Daoy (cell line): ENCODE measurements at places on chromosomes 5 and 9. TPM values are rescaled to one million over a fixed set of nuclear protein-coding genes. Genes with fewer than 3 reads are reported as not detected.

DNA sequence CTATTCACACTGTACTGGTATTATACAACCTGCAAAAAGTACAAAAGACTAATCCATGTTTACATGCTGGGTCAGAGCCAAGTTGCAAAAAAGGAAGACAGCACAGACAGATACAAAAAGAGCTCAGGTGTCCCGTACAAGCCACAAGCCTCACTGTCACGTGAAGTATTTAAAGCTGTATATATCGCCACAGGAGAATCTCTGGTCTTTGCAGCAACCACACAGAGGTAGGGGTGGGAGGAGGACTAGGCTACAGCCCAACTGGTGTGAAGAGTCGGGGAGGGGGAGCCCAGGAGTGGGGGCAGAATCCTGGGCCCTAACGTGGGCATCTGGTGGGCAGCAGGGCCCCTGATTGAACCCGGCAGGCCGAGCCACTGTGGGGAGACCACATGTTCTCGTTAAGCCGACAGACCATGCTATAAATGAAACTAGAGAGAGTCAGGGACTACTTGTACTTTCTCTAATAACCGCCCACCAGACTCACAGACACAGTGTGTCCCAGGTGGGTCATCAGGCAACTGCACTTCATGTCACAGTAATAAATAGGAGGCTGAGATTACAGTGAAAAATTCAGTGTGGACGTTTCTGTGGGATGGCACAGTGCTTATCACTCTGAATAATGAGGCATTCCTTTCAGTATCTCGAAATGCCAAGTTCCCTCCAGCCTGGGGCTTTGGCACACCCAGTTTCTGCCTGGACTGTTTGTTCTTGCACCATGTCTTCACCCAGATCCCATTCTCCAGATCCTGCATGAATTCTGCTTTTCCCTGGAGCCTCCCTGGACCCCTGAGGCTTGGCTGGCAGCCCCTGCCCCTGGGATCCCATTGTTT, 79.3 kb upstream of the SH3PXD2B start:
- DNase-seq: no peak

- peak; percentile 92 for DNase-seq
Observed at GRCh38 chr9:2281031-2281802, 266.1 kb downstream of the SMARCA2 start.

GRCh38 chr5:71573591-71573990, 13.5 kb upstream of the MCCC2 start:
- no peak for DNase-seq

- no peak for DNase-seq
Observed at GRCh38 chr9:113721856-113722255, 154.3 kb upstream of the ZNF618 start.

GRCh38 chr9:136857166-136857565, 5.0 kb downstream of the MAMDC4 start:
- DNase-seq: no peak

DNA sequence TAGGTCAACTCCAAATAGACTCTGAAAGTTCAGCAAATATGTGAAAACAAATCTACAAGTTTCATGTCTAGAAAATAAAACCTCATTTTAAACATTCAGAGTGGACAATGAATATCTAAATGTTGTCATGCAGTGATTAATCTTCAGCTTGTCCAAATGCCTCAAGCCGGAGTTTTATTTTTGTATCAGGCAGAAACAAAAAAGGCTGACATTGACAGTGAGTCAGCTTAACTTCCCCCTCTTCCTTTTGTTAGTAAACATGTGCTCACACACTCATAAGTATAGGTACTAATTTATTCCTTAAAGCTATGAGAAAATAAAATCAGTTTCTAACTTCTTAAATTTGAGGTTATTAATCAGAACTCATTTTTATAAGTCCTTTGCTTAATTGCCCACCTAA, 467.9 kb upstream of the DAB2 start:
- DNase-seq: no peak

DNA sequence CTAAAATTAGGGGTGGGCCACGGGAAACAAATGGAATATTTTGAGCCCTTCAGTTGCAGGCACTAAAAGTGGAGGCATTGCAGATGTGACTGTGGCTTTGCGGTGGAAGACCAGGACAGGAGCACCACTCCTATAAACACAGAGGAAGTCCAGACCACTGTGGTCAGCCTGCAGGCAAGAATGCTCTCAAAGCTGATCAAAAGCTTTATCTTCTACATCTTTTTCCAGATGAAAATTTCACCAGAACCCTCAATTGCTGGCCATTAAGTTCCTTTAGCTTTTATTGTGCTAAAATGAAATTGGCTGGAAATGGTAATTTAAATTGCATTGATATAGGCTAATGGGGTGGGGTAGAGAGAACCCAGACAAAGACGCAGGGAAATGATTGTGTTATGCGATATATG, 208.8 kb downstream of the ERCC6L2 start:
- no peak for DNase-seq

GRCh38 chr9:126389992-126390391, 63.4 kb downstream of the MVB12B start:
- no peak for DNase-seq

DNA sequence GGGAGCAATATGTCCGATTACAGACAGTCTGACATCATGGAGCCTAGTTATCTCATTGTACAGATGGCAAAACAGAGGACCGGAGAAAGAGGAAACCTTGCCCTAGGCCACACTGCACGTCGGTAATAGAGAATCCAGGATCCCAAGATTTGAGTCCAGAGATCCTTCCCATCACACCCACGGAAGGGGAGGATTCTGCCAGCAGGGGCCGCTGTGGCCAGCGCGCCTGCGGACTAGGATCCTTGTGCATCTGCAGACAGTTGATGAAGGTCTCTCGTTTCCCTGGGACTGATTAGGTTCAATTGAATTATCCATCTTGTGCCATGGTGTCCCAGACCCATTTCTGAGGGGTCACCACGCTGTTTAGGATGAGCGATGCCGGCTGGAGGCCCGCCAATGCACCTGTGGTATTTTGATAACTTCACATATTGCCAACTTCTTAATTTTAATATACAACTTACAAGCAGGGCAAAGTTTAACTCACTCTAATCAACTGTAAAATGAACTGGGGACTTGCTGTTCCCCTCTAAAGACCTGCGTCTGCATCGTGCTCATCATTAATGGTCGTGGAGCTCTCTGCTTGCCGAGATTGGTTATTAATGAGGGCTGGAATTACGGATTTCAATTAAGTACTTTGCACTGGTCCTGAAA, 592.7 kb upstream of the BRINP1 start:
- peak; percentile 44 for DNase-seq

DNA sequence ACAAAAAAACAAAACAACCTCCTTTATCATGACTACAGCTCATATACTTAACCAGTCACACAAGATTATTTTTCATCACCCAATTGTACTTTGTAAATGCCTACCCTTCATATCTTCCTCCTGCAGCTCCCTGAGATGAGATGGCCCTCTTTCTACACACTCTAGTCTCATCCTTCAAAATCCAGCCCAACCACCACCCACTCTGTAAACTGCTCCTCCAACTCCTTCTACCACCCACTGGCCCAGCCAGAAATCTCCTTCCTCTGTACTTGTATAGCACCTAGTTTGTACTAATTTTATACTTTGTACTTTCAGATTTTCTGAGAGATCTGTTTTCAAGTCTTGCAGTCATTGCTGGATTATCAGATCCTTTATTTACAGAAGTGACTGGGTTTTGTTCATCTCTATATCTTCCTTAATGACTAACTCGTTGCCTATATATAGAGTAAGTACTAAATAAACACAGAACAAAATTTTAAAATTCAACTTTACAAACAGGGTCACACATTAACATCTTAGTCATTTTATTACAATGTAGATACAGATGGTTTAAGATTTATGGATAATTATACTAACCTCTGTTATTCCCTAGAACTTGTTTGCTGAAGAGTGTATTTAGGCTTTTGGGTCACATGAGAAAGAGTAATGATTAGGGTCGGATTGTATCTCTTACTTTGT, 155.7 kb downstream of the NFIB start:
- no peak for DNase-seq

DNA sequence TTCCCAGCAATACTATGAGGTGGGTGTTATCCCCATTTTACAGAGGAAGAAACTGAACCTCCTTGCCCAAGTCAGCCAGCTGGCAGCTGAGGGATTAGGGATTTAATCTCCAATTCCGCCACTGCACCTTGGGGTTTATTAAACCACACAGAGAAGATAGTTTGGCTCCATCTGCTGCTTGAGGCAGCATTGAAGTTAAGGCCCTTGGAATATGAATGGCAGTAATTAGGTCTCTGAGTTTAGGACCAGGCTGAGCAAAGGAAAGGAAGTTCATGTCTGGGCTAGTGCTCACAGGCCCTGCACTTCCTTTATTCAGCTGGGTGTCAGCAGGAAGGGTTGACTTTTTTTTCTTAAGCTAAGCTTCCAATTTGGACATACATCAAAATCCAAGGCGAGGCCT, 86.9 kb upstream of the GDNF start:
- no peak for DNase-seq

Gene TMC1
- not detected in 2 replicates for total RNA-seq

Gene IL9
- total RNA-seq: not detected in 2 replicates

Gene MTAP
- total RNA-seq: not detected in 2 replicates

Gene CDH6
- total RNA-seq: 0.15 and 0.57 TPM in 2 replicates

Gene ACSL6
- total RNA-seq: 0.06 and 0.46 TPM in 2 replicates

Gene FCN2
- total RNA-seq: not detected in 2 replicates

Gene HMCN2
- 0.06 TPM in 1 of 2 replicates, not detected in the other for total RNA-seq

Gene BRINP1
- not detected in 2 replicates for total RNA-seq

Gene PCA3
- total RNA-seq: 0.06 TPM in 1 of 2 replicates, not detected in the other
